ENCODE measurements at places on chromosomes 1 and 21.

GRCh38 chr1:112501810-112502641, 6.7 kb upstream of the WNT2B start:
- no peak for DNase-seq

GRCh38 chr1:9842781-9843575, 19.2 kb upstream of the CLSTN1 start:
- no peak for DNase-seq

DNA sequence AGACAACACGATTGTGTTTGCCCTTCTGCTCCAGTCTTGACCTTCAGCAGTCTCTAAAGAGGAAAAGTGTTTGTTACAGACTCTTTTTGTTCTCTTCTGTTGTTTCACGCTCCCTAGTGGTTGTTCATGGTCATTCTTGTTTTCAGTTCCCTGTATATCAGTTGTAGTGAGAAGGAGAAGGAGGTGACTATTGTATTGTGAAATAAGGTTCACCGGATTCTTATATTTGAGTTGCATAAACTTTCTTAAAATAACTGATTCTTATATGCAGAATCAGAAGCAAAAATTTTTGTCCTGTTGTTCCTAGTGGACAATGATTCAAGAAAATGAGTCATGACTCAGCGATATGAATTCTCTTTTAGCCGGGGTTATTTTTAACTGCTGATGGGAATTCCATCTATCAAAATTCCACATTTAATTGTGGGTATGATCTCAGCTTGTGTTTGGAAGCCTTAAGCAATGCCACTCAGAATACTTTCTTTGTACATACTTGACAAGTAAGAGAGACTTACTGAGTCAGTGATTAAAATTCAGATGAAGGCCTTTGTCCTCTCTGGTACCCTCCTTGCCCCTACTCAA, 152.2 kb downstream of the CLEC20A start:
- DNase-seq, result peak; percentile 14

GRCh38 chr1:107777664-107778047, 187.3 kb downstream of the VAV3 start:
- DNase-seq, result no peak

DNA sequence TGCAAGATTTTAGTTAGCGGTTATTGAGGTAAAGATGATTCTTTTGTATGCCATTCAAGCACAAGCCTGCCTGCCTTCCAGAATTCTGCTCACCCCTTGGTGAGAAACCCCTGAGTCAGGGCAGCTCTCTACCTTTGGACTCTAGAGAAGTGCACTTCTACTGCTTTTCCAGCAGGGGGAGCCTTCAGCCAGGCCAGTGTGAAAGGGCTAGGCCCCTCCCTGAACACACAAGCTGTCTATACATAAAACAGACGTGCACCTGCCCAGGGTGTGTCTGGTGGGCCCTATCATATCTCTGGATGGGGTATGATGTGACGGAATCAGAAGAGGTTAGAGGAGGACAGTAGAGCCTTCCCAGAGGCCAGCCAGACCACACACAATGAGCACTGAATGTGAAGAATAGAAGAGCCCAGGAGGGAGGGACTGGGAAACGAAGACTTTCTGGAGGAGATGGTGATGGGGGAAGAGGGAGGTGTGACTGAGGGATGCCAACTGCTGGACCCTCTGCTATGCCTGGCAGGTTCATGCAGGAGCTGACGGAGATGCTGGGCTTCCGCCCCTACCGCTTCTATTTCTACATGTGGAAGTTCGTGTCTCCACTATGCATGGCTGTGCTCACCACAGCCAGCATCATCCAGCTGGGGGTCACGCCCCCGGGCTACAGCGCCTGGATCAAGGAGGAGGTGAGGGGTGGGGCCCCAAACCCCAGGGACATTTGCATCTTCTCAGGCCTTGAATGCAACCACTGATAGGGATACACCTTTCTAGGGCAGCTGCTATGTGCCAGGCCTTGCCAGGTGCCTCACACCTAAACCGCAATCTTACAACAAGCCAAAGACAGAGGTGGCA, 13.0 kb upstream of the KCNC4 start:
- DNase-seq, result peak; percentile 51

GRCh38 chr21:16535102-16535422, 805.3 kb downstream of the USP25 start:
- DNase-seq, result no peak

DNA sequence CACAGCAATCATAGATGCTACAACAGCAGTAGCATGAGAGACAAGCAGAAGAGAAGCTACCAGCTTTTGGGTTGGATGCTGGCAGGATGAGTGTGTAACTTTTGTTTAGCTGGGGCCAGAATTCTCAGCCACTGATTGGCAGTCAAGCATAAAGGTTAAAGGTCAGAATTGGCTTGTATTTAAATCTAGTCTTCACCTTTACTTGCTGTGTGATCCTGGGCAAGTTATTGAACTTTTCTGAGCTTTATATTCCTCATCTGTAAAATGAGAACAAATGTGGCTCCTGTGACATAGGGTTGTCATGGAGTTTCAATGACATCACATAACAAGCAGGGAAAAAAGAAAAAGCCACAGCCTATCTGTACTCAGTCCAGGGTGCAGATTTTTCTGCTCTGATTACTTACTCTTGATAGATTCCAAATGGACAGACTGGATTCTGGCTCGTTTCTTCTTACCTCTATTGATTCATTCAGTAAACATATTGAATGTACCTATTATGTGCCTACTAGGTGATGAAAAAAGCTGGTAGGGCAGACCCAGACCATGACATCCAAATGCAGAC, 2.8 kb upstream of the AZIN2 start:
- DNase-seq, result no peak

DNA sequence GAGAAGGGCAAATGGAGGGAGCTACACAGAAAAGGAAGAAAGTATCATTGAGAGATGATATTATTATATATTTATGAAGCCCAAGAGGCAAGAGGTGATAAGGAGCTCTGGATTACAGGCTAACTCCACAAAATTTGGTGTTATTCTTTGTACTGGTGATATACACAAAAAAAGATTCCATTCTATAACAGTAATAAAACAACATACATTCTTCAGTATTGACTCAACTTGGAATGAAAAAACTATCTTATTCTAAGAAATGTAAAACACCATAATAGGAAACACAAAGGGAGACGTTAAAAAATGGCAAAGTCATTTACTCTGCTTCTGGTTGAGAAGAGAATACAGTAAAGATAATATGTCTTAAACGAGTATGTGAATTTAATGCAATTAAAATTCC, 99.4 kb downstream of the TEX35 start:
- DNase-seq, result no peak

- no peak for DNase-seq
Measured at GRCh38 chr1:155339515-155340097, 18.9 kb downstream of the RUSC1 start.

GRCh38 chr1:209960926-209961325, 22.9 kb downstream of the SYT14 start:
- DNase-seq, result no peak

DNA sequence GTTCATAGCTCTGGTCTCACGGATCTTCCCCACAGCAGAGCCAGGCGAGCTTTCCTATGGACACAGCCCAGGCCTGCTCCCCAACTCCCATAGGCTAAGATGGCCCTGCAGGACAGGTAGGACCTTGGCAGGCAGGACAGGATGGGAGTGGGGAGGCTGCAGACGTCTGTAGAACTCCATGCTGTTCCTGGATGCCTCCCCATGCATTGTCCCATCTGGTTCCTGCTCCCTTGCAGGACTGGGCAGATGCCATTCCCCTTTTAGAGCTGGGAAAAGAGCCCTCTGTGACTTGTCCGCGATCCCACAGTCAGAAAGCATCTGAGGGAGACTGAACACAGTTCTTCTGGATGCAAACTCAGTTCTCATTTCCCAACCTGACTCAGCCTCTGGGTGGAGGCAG, 71.9 kb upstream of the ATP5PO start:
- DNase-seq, result no peak

- DNase-seq, result no peak
Measured at GRCh38 chr21:46146856-46147255, 8.5 kb downstream of the FTCD start.

- DNase-seq, result no peak
Measured at GRCh38 chr21:34336245-34336644, 27.6 kb upstream of the KCNE2 start.

- no peak for DNase-seq
Measured at GRCh38 chr21:42476388-42477331, 19.4 kb downstream of the RSPH1 start.

GRCh38 chr21:46554431-46555224, 50.3 kb downstream of the S100B start:
- no peak for DNase-seq

- no peak for DNase-seq
Measured at GRCh38 chr1:33065301-33065700, 15.7 kb upstream of the AZIN2 start.
